ENCODE measurements at places on chromosomes 7 and 10.

GRCh38 chr7:3598854-3599253, 297.8 kb downstream of the SDK1 start:
- no peak for DNase-seq

DNA sequence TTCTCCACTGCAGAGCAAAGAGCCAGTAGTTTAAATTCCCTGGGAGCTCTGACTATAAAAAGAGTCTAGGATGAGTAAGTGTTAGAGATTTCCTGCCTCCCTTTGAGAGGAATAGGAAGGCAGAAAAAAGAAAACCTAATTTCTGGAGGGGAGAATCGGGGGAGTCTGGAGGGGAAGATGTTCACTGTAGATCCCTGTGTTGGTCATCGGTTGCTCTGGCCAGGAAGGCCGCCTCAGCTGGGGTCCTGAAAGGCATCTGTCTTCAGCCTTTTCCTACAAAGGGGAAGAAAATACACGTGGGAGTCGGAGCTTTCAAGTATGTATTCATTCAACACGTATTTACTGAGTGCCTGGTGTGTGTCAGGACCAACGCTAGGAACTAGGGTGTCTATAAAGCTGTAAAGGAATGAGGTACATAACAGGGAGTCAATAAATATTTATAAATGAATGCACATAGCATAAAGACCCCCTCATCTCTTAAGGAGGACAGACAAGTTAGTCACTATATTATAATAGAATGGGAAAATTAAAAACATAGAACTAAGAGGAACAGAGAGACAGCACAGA, 101.1 kb downstream of the ICA1 start:
- no peak for DNase-seq

DNA sequence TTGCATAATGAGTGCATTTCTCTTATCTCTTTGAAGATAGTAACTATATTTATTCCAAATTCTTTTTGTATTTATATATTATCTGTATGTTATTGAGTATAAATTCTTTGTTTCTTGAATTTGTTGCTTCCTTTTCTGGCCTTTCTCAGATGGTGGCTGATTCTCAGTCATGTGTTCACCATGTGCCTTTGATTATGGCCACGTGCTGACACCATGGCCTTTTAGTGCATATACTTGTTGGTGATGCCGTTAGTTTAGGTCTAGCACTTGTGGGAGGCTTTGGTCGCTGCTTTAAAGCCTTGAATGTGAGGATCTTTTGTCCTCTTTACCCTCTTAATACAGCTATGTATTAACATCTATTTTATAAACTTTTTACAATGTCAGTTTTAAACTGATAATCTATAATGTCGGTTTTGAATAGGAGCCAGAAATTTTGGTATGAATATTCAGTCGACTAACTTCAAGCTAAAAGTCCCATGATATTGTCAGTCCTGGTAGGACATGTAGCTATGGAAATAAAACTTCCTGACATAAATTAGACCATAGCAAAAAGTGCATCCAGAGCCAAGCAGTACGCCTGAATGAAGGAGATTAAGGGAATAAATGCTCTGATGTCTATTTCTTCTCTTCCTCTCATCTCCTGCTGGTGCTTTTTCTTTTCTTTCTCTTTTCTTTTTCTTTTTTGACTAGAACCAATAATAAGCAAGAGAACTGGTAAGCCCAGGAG, 130.3 kb downstream of the GNAI1 start:
- no peak for DNase-seq

DNA sequence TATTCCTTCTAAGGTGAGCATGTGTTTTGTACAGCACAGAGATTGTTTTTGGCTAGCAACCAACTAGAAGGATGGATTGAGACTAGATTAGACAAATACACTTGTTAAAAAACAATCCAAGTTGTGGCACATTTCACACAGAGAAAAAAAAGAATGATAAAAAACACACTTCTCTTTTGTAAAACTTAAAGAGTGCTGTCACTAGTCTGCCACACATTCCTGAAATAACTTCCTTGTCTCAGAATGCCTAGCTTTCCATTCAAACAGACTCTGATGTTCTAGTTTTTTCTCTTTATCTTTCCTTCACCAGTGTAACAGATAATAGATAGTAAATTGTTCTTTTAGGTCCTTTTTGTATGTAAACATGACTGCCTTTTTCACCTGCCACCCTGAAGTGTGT, 11.4 kb downstream of the DLD start:
- no peak for DNase-seq

DNA sequence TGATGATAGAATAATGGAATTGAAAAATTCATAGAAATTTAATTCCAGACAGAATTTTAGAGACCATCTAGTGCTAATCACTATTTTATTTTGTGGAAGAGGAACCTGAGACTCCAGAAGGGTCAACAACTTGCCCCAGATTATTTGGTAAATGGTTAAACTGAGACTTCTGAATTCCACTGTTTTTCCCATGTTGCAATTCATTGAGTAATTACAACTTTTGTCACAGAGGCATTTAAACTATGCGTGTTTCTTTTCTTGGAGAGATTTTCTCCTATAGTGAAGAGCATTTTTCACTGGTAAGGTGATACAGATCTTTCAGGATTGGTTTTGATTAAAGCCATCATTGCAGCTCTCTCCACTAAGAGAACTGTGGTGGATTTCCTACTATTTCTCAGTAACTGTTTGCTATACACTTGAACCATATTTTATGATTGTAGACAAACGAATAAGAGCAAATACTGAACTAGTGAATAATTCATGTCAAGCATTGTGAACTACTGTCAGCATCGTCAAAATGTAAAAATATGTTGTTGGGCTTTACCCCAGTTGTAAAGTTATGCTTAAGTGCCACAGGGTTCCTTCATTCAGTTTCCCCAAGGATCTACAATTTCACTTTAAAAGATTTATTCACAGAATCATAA, 26.5 kb downstream of the LRGUK start:
- DNase-seq: no peak

DNA sequence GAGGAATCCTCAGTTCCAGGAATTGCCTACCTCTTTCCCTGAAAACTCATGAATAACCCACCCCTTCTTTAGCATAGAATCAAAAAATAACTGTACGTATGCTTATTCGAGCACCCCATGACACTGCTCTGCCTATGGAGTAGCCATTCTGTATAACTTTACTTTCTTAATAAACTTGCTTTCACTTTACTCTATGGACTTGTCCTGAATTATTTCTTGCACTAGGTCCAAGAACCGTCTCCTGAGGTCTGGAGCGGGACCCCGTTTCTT, 11.1 kb downstream of the CCL24 start:
- no peak for DNase-seq

Data from omental fat pad (tissue), 4 donors.